ENCODE measurements at places on chromosomes 13 and 19. TPM values are rescaled to one million over a fixed set of nuclear protein-coding genes. Genes with fewer than 3 reads are reported as not detected.

Gene ZNF628
- total RNA-seq, result 19.3 TPM

Gene CYP2S1
- total RNA-seq, result 6.8 TPM

Gene SPACA6
- 40.5 TPM for total RNA-seq

Gene OVOL3
- not detected for total RNA-seq

DNA sequence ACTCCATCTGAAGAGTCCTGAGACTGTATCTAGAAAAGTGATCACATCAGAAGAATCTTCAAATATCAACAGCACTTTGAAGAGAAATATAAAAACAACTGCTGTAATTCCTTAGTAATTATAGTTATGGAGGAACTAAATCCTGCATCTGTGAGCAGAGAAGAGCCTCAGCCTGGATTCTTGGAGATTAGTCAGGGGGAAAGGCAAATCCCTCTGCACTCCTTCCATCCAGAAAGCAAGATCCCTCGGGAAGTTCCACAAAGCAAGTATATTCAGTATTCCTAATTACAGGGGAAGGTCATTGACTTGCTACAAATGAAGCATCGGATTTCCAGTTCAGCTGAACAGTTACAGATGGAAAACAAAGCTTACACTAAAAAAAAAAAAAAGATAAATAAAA, 256.6 kb upstream of the IPO5 start:
- H3K4me1 ChIP-seq, result no peaks in the 10 kb centered on the region
- H3K4me3 ChIP-seq, result no peak overlapping the region
- H3K27ac ChIP-seq, result no peak overlapping the region
- no peak for DNase-seq

GRCh38 chr13:111900390-111901131, 166.4 kb upstream of the SOX1 start:
- H3K27me3 ChIP-seq, result peaks cover 89% of the 10 kb centered on the region
- no peak overlapping the region for H3K4me3 ChIP-seq
- no peak for DNase-seq

GRCh38 chr13:103810026-103810425, 743.8 kb upstream of the SLC10A2 start:
- no peak overlapping the region for H3K27ac ChIP-seq
- no peaks in the 10 kb centered on the region for H3K36me3 ChIP-seq
- H3K4me3 ChIP-seq, result no peak overlapping the region
- no peaks in the 10 kb centered on the region for H3K4me1 ChIP-seq

DNA sequence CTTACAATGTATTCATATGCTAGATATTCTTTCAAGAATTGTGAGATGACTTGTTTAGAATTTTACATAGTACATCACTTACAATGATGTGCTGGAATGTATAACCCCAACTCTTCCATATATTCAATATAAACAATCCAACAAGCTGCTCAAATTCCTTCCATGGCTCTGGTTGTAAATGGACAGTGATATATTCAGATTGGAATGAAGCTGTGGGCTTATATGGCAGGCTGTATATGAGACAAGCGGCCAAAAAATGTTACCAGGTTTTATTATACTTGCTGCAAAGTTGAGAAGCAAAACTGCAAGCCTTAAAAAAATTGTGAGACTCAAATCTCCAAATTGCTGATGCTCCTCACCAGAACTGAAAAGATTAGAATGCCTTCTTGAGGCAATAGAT, 83.6 kb upstream of the KLF12 start:
- no peaks in the 10 kb centered on the region for H3K27me3 ChIP-seq
- H3K4me1 ChIP-seq, result no peaks in the 10 kb centered on the region
- no peak overlapping the region for H3K27ac ChIP-seq

GRCh38 chr19:41911889-41912731, 16.1 kb downstream of the ERFL start:
- no peaks in the 10 kb centered on the region for H3K36me3 ChIP-seq
- H3K27me3 ChIP-seq, result peaks cover 39% of the 10 kb centered on the region
- no peak for DNase-seq
- H3K4me3 ChIP-seq, result no peak overlapping the region
- no peak overlapping the region for H3K27ac ChIP-seq

- H3K27me3 ChIP-seq, result no peaks in the 10 kb centered on the region
- H3K4me3 ChIP-seq, result no peak overlapping the region
- H3K36me3 ChIP-seq, result no peaks in the 10 kb centered on the region
- H3K27ac ChIP-seq, result no peak overlapping the region
- H3K4me1 ChIP-seq, result no peaks in the 10 kb centered on the region
Observed at GRCh38 chr19:58338825-58339558, 12.2 kb downstream of the ZSCAN22 start.

Data from PC-9 (cell line).